HT1080 (cell line): ENCODE measurements at places on chromosomes 3 and 15.
A peak's percentile ranks its signal among the peaks of the same experiment; 100 is the strongest.

DNA sequence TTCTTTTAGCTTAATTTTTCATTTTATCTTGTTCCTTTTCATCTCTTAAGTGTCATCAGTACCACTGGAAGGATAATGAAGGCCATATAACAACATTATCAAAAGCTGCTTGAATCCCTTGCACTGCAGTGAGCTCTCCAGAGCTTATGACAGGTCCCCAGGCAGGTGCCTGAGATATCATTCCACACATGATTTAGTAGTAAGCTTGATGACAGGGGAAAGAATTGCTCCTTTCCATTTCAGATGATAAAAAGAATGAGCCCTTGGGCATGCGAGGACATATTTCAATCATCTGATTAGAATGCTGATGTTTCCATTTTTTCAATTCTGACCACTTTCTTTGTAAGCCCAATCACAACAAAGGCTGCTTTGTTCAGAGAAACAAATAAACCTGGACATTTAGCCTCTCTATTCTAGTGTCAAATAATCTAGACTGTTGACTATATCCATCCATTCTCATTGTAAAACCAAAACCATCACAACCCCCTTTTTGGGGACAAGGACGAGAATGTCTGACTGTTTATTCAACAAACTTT lies 567.8 kb downstream of the IGSF11 start:
- no peak for DNase-seq

DNA sequence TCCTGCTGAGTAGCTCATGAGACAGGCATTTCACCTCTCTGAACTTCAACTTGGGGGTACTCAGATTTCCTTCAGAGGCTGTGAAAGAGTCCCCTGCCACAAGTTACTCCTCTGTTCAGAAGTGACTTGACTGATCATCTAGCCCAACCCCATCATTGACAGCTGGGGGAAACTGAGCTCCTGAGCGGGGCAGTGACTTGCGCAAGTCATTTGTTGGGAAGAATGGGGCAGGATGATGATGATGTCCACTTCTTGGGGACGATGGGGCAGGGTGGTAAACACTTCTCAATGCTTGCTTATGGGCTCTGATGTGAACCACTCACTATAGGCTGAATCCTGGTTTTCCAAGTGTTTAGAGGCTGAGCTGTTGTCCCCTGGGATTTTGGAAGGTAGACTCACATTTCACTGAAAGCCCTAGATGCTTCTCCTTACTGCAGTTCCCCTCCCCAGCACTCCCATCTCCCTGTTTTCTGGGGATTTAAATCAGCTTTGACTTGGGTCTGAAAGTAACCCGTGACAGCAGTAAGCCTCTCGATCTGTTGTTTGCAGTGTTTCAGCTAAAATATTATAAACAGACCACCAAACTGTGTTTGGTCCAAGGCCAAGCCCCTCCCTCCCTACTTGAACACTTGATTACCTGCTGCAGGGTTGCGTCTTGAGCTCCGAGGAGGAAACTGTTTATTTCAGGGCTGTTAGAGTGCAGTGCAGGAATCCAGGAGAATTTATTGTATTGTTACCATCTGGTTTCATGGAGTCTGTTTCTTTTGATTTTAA lies 25.1 kb downstream of the SMAD3 start:
- no peak for DNase-seq

GRCh38 chr3:196650740-196651311 lies 11.3 kb downstream of the NRROS start:
- peak; percentile 99 for DNase-seq

GRCh38 chr15:99167201-99167600 lies 62.3 kb downstream of the SYNM start:
- no peak for DNase-seq

GRCh38 chr3:50215529-50215928 lies 10.5 kb downstream of the SLC38A3 start:
- no peak for DNase-seq

DNA sequence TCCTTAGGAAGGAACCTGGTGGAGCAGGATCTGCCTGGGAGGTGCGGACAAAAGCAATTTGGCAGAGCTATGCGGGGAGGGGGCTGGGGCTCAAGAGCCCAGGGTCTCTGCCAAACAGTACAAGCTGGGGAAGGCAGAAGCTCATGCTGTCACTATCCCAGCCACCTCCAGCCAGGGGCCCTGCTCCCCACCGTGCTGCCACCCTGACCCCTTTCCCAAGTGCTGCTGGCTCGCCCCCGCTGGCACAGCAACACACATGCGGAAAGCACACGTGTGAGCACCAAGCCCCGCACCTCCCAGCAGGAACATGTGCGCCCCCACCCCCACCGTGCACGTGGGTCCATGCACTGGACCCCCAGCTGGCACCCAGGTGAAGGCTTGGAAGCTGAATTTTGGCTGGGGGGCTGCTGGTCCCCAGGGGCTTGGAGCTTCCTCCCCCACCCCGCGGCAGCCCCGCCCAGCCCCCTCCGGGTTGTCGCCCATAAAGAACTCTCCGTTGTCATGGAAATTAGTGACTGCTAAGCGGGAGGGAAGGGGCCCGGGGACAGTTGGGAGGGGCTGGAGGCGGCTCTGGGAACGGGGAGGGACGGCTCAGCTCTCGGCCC lies 742 bp downstream of the CAMKV start:
- DNase-seq = no peak

DNA sequence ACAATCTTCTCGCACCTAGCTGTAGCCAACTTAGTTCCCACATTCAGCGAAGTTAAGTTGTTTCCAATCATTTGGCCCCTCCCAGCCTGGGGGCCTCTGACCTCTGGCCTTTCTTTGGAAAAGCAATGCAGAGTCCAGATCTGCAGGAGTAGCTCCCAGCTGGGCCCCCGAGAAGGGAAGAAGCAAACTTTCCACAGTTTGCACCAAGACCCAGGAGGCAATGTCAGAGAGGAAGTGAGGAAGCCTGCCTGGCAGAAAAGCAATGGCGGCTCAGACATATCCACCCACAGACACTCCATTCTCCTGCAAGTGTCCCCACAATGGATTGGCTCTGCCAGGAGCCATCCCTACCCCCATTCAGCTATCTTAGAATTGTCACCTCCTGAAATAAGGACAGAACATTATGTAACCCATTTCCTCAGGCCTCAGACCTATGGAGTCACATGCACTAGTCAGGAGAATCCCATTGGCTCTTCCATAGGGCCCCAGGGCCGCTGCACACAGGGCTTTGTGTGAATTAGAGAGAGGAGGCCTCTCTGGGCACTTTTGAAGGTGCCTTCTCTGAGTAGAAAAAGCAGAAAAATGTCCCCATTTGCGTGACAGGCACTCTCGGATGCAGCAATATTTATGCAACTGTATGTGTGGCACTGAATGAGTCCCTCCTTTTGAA lies 3.0 kb upstream of the BUB1B start:
- no peak for DNase-seq

GRCh38 chr15:56342653-56343052 lies 22.6 kb upstream of the TEX9 start:
- DNase-seq = no peak

DNA sequence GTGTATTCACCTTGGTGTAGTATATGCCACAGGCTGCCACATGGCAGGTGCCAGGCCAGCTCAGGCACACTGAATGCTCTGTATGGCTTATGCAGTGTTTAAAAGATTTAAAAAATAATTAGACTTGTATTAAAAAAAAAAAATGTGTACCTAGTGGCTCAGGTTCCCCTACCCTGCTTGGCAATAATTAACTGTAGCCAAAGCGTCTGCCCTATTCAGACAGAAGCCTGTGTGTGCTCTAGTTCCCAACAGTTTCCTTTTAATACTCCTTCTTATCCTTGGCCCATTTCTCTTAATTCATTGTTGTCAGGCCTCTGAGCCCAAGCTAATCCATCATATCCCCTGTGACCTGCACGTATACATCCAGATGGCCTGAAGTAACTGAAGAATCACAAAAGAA lies 752.2 kb upstream of the CFAP20DC start:
- no peak for DNase-seq

DNA sequence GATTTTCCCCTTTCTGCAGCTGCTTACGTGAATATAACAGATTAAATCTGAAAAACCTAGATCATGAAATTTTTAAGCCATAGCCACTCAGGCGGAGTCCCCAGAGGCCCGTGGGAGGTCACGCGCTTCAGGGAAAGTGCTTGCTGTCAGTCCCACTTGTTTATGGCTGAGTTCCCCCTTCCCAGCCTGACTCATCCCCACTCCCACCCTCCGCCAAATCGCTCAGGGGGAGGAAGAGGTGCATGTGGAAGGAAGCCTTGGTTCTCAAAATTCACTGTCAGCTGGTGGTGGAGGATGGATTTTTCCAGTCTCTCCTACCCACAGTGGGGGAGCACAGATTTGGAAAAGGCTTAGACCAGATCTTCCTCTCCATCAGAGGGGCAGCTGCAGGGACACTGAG lies 67.4 kb downstream of the CORO2B start:
- DNase-seq = no peak

DNA sequence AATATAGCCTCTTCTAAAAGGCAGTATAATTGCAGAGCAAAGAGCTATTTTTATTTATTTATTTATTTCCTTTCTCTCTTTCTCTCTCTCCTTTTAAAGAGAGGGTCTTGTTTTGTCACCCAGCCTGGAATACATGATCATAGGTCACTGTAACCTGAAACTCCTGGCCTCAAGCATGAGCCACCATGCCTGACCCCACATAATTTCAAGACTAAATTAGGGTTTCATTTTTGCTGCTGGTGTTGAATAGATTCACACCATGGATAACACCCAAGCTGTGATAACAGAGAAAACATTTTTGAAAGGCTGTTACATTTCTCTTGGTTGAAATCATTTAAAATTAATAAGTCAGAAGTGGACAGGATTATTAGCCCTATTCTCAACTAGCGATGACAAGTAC lies 131.6 kb downstream of the LEKR1 start:
- DNase-seq = no peak

DNA sequence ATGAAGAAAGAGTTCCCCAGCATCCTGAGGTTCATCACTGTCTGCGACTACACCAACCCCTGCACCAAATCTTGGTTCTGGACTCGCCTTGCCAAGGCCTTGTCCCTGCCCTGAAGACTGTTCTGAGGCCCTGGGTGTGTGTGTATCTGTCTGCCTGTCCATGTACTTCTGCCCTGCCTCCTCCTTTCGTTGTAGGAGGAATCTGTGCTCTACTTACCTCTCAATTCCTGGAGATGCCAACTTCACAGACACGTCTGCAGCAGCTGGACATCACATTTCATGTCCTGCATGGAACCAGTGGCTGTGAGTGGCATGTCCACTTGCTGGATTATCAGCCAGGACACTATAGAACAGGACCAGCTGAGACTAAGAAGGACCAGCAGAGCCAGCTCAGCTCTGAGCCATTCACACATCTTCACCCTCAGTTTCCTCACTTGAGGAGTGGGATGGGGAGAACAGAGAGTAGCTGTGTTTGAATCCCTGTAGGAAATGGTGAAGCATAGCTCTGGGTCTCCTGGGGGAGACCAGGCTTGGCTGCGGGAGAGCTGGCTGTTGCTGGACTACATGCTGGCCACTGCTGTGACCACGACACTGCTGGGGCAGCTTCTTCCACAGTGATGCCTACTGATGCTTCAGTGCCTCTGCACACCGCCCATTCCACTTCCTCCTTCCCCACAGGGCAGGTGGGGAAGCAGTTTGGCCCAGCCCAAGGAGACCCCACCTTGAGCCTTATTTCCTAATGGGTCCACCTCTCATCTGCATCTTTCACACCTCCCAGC lies 2.9 kb downstream of the MYD88 start:
- DNase-seq = no peak

- no peak for DNase-seq
Observed at GRCh38 chr3:48566401-48566760, 2.8 kb upstream of the UCN2 start.

- DNase-seq = no peak
Observed at GRCh38 chr15:98772895-98773294, 124.6 kb downstream of the IGF1R start.

DNA sequence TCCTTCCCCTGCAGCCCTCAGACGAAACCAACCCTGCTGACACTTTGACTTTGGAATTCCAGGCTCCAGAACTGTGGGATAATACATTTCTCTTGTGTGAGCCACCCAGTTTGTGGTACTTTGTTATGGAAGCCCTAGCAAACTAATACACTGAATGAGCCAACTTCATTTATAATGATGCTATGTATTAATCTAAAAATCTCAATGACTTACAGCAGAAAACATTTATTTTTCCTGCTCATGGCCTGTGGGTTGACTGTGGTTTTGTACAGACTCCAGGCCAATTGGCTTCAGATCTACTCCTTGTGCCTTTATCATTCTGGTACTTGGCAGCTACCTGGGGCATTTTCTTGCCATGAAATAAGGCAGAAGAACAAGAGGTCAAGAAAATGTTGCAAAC lies 152.4 kb downstream of the EBLN2 start:
- DNase-seq = no peak

DNA sequence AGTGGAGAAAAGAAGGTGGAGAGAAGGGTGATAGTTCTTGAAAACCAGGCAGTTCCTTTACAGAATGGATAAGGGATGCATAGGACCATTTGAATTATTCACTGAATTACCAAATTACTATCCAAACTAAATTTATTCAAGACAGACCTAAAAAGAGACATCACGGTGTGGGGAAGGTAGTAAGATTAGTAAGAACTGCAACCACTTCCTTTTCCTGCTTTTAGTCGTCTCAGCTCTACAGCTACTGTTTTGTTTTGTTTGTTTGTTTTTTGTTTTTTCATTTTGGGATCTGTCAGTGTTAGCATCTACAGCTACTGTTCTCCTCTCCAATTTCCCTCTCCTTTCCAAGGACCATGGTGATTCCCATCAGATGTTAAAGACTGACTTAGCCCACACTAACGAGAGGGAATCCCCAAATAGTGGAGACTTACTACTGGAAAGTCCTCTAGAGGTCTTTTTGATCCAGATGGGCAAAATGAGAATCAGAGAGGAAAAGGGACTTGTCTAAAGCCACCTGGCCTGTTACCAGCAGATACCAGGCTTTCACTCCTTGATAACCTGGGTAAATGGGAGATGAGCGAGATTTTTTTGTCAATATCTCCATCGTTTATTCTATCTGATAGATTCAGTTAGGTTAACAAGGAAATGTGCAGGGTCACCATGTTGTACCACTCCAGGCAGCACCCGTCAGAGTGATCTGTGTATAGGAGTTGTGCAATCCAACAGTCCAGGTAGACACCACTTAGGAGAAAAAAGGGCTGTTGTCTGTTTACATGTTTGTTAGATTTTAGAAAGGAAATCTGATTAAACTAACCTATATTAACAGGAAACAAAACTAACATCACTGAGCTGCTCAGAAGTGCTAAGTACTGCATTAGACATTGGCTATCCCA lies 6.0 kb downstream of the HCLS1 start:
- DNase-seq = no peak

GRCh38 chr15:29070471-29071231 lies 184.9 kb downstream of the APBA2 start:
- DNase-seq = no peak

DNA sequence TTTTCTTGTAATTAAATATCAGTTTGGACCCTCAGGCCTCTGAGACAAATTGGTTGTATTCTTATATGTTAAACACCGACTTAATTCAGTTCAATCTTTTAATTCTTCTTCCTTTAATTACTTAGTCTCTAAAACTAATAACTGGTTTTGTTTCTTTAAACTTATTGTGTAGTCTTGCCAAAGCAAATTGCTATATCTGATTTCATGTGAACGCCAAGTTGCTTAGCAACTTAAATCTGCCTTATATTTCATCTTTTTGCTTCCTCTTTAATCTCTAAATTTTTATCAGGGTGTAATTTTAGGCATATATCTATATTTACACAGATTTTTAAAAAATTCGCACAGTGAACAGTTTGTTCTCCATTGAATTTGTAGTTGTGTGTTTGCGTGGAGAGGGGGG lies 82.2 kb downstream of the CADM2 start:
- no peak for DNase-seq
